ENCODE measurements at places on chromosomes 1 and 21.

- no peak for DNase-seq
Measured at GRCh38 chr1:94677714-94678113, 136.2 kb upstream of the F3 start.

DNA sequence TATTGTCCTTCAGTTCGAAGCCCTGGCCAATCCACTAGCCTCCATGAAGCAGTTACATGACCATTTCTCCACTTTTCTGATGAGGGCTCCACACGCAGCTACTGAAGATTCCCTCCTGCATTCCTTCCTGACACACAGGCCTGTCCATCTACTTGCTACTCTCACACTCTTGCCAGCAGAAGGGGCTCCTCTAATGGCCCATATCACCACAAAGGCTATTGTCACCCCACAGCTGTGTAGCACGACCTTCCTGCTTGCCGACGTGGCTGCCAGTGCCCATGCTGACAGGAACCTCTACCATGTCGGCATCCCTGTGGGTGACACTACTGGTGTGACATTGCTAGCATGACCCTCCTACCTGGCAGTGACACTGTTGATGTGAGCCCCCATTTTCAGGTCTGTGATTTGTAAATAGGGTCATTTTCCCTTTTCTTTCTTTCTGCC is 1528.6 kb upstream of the TPTE start:
- no peak for DNase-seq

DNA sequence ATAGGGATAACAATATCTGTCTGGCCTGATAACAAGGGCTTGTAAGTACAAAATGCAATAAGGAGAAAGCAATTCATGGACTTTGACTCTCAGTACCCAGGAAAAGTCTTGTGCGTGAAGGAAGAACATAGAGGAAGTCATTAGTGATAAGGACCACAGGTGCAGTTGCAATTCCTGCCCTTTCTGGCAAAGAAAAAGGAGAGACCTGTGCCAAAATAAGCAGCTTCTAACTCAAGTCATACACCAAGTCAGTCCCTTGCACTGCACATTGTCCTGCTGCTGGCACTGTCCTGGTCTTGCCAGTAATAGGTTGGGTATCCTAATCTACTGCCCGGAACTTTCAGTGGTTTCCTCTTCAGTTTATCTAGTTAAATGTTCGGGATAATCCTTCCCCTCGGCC is 14.8 kb upstream of the SOD1 start:
- no peak for DNase-seq

DNA sequence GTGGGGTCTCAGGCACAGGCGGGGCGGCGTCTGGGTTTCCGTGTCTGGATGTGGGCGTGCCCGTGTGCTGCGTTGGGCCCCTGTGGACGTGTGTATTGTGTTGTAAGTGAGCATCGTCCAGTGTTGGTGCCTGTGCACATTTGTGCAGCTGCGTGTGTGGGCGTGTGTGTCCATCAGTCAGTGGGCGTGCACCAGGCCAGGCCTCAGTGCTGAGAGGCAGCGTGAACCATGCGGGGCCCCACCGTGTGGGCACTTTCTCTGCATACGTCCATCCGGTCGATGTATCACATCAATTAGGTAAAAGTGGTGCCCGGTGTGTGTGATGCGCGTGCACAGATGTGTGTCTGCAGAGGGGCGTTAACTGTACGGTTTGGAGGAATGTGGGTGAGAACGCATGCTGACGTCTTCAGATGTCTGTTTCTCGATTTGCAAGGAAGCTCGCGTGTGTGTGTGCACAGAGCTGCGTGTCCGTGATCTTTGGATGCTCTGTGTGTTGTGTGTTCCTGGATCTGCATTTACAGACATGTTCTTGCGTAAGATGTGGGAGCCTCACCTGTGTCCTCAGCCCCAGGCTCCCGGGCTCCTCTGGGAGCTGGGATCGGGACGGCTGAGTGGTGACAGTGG is 24.6 kb downstream of the AGRN start:
- no peak for DNase-seq

DNA sequence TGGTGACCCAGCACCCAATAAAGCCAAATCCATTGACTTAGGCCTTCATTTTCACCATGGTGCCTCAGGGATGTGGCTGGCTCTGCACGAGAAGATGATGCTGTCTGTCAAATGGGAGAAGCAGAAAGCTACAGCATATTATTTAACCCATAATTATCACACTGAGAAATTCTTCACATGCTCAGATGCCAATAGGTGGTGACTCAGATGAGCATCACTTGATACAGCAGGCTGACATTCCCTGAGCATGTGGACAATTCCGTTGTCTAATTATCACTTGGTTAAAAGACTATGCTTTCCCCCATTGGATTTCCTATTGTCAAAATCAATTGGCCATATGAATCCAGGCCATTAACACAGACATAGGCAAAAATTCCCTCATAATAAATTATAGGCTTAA is 44.0 kb upstream of the HSD3B1 start:
- DNase-seq = no peak

- no peak for DNase-seq
Measured at GRCh38 chr1:232260045-232260444, 369.9 kb downstream of the SIPA1L2 start.

DNA sequence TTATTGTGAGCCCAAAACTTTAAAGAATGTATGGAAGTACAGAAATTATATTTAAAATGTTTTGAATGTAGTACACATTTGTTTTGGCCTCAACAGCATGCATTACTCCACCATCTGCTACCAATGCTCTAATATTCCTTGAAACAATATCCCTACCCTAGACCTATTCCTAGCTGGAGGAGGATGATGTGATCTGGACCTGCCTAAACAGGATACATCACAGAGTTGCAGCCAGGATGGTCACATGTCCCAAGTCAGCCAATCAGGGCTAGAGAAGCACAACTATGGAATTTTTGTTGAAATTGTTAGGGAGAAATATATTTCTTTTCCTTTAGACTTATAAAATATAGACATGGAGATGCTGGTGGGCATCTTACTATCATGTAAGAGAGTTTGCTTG is 623.3 kb upstream of the NR5A2 start:
- no peak for DNase-seq

DNA sequence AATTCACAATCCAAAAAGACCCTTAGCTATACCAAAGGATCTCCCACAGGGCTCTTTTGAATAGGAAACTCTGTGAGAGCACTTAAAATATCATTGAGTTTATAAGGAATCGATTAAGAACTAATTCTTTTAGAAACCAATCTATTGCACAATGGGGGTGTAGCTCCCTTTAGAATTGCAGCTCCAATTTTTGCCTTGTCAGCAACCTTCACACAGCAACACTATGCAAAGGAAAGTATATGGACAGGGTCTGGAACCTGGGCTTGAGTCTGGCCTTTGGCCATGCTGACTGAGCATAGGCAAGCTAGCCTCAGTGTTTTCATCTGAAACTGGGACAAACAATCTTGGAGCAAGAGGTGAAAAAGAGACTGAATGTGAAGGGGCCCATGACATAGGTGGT is 17.2 kb upstream of the FAM78B start:
- DNase-seq = no peak

DNA sequence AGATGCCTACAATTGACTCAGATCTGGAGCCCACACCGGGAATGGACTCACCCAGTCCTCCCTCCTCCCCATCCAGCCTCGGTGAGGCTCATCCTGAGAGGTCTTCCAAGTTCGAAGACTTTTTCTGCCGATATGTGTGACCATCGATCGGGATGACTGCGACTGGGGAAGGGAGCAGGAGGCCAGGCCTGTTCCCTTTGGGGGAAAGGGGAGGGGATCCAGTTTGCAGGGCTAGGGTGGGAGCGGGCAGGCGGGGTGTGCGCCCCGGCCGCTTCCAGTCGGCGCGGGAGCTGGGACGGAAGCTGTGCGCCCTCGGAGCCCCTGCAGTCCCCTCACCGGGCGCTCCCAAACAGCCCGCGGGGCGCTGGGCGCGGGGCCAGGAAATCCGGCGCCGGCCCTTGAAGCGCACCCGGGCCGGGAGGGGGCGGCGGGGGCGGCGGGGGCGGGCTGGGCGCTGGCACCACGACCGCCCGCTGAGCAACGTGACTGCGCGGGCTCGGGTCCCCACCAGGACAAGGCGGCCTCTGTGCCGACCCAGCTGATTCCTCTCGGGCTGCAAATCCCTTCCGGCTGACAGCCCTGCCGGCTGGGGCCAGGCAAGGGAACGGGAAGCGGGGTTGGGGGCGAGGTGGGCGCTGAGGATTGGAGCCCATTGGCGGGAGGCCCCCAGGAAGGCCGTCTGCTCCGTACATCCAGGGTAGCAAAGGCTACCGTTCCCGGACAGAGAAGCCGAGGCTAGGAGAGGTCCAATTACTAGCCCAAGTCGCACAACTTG is 103.9 kb downstream of the EBNA1BP2 start:
- peak; percentile 41 for DNase-seq

- no peak for DNase-seq
Measured at GRCh38 chr1:164667001-164667400, 108.0 kb downstream of the PBX1 start.

DNA sequence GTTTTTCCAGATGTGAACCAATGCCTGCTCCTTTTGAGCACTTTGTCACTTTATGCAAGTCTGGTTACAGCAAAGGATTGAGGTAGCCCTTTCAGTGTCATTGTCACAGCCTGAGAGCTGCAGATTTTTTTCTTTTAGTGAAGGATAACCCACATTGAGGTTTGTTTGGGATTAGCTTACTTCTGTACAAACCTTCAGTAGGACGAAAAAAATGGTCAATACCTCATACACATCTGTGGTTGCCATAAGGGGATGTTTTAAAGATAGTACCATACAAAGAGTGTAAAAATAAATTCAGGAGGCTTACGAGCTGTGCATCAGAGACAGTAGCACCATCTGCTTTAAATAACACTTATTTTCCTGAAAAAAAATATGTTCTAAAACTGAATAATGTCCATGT is 566.0 kb downstream of the AJAP1 start:
- no peak for DNase-seq

DNA sequence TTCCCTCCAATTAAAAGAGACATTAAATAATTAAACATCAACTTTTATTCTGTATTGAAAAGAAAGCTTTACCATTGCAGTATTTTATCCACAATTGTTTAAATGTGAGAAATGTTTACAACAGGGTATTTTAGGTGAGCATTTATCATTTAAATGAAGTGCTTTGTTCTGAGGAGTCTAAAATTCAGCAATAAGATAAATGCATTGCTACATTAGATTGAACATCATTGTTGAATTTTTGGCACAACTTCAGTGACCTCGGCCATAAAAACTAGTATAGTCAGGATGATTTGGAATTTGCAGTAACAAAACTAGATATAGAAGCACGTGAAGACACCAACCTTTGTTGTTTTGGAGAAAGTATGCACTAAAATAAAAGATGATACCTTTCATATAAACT is 692.9 kb downstream of the USP25 start:
- DNase-seq = no peak

DNA sequence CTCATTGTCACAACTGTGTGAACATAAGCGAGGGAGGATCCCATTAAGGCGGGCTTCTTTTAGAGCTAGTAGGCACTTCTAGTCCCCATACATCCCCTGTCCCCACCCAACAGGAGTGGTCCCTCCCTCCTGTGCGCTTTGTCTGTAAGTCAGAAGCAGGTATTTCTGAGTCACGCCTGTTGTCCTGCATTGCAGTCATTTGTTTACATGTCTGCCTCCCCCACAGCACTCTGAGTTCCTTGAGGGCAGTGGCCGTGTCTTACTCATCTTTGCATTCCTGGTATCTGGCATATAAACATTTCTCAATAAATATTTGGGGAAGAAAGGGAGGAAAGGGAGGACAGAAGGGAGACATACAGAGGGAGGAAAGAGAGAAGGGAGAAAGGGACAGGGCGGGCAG is 40.3 kb downstream of the PLEKHA6 start:
- DNase-seq = no peak

GRCh38 chr1:173568483-173568882 is 34.4 kb downstream of the SLC9C2 start:
- no peak for DNase-seq

GRCh38 chr1:234957330-234958065 is 171.1 kb downstream of the TOMM20 start:
- DNase-seq = no peak

DNA sequence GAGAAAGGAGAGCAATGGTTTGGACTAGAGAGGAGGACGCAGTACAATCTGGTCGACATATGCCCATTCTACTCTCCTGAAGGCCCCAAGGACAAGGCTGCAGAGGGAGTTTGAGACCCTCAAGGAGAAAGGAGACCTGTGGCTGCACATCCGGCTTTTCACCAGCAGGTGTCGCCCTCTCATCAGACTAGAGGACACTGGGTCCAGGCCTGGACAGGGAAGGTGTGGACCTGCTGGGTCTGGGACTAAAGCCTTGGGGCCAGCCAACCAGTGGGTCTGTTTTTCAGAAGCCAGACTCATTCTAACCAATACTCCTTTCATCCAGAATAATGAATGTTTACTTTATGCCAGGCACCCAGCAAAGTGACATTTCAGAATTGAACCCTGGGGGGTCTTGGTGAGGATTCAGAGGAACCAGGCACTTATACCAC is 5.0 kb downstream of the SRARP start:
- DNase-seq = peak; percentile 75

DNA sequence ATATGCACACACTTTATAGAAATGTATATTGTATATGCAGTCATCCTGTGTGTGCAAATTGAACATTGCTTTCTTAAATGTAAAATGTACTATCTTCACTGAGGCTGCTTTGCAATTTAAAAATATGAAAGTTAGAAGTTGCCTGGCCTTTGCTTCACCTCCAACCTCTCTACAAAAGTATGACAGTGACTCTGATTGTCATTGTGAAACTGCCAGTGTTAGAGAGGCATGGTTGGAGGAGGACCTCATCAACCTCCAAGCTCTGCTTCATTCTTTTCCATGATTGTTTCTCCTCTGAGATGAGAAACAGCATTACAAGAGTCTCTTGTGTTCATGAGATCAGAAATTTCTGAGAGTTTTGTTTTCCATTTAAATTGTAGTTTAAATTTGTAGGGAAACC is 185.5 kb downstream of the ZC3H11B start:
- DNase-seq = no peak

- DNase-seq = no peak
Measured at GRCh38 chr1:245129319-245130240, 25.2 kb upstream of the KIF26B start.

DNA sequence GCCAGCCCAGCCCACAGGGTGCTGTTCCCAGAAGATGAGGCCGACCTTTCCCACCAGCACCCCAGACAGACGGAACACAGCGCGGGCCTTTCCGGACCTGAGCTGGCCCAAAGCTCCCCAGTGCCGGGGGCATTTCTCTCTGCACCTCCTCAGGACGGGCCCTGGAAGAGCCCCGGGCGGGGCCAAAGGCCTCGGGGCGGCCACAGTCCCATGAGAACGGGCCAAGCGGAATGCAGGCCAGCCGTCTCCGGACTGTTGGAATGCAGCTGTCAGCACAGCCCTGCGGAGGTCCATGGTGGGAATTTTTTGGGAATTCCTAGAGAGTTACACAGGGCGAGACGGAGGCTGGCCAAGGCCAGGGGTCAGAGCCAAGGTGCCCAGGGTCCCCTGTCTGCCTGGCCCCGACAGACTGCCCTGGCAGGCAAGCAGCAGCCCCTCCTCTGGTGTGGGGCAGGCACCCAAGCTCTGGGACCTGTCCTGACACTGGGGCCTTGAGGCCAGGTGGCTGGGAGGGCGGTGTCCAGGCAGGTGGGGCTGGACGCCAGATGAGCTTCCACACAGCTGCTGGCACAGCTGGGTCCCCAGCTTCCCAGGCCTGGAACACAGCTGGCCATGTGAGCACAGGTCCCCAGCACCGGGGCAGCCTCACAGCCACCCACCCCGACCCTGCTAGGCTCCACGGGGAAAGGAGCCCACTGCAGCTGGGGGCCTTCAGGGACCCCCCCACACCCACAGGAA is 63.0 kb downstream of the MEGF6 start:
- no peak for DNase-seq
